ENCODE measurements at places on chromosomes 5 and 9.

- DNase-seq, result no peak
Observed at GRCh38 chr9:135029871-135030565, 57.5 kb upstream of the OLFM1 start.

GRCh38 chr5:17732351-17732923 is 98.2 kb downstream of the TAF11L14 start:
- DNase-seq, result no peak

DNA sequence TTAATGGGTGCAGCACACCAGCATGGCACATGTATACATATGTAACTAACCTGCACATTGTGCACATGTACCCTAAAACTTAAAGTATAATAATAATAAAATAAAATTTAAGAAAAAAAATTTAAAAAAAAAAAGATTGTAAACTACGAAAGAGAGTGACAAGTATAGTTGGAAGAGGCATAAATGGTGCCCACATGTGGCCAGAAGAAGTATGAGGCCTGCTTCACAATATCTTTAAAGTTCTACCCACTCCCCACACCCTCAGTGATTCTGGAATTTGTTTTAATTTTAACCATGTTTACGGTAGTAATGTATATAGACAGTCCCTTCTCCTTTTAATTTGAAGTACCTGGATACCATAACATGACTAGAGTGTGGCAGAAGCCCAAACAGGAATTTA is 172.7 kb downstream of the CHSY3 start:
- no peak for DNase-seq

DNA sequence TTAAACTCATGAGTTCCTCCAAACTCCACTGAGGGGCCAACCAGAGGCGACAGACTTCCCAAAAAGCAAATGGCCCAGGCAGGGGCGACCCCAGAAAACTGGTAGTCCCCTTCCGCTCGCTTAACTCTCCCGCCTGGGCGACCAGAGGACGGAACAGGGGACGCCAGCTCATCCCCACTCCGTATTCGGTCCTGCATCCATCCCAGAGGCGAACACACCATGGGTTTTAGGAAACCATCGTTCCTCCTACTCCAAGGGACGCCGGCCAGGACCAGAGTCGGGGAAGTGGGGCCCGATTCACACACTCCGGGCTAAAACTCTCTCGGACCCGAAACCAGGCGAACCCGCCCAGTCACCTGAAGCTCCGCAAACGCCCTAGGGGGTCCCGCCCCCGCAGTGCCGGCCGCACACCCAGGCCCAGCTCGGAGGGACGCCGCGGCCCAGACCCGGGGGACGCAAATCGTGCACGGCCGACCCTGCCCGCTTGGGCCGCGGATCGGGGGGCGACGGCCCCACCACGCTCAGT is 478 bp downstream of the TEX10 start:
- no peak for DNase-seq

- peak; percentile 32 for DNase-seq
Observed at GRCh38 chr5:93894601-93895354, 153.4 kb upstream of the POU5F2 start.

DNA sequence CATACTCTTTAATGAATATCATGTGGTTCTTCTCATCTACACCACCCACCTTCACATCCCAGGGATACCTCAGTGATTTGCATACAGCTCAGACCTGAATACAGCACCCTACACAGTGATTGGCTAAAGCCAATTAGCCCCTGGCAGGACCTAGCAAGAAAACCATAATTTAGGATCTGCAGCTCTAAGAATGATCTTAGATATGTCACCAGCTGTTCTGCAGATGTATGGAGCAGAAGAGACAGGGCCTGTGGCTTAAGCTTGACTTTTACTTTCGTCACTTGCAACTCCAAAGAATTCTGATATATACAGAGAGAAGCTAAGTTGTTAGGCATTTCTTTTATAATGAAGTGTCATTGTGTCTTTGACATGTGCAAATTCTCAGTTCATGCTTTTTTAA is 483.2 kb upstream of the C9orf72 start:
- DNase-seq, result no peak

DNA sequence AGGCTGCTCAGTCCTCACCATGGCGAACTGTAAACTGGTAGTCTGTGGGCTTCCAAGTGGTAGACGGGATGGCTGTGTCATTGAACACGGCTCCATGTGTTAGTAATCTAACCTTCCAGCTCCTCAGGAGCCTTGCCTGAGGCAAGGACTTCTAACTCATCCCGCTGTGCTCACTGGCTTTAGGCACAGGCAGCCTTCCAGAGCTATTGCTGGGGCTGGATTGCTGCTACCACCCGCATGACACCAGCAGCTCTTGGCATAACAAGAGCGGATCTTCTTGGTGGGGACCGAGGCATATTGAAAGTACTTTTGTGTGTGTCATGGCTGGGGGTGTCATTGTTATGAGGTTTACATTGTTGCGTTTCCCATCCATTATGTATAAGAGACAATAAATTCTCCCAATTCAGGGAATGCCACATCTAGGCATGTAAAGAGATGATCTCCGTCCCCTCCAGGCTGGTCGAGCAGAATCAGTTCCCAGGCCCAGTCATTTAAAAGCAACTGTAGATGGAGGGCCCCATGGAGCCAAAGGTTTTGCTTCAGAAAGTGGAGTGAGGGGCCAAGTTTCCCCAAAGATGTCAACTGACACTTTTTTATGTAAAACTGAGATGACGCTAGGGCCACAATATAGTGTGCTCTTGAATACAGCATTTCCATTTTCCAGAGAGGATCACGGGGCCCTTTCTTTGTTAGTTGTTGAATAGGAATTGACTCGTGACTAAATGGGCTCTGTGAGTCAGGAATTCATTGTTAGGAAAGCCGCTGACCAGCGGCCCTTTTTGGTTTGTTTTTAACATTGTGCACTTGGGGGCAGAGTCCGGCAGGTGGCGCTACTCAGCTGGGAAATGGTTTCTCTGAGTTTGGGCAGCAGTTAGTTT is 759.5 kb downstream of the TAF11L14 start:
- DNase-seq, result peak; percentile 37

DNA sequence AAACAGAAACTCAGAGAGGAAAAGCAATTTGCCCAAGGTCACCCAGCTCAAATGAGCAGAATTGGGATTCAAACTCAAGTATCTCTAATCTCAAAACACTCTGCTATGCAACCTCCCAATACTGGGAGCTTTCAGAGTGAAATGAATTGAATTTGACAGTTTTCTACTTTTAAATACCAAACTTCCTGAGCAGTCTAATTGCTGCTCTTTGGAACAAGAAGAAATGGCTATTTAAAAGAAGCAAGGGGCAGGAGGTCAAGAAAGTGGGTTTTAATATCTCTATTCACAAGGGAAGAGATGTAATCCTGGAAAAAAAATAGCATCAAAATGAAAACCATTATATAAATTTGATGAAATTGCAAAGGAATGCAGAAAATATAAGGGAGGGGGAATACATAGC is 142.6 kb downstream of the INSYN2B start:
- DNase-seq, result no peak

GRCh38 chr5:77560677-77561263 is 68.7 kb upstream of the WDR41 start:
- peak; percentile 38 for DNase-seq

DNA sequence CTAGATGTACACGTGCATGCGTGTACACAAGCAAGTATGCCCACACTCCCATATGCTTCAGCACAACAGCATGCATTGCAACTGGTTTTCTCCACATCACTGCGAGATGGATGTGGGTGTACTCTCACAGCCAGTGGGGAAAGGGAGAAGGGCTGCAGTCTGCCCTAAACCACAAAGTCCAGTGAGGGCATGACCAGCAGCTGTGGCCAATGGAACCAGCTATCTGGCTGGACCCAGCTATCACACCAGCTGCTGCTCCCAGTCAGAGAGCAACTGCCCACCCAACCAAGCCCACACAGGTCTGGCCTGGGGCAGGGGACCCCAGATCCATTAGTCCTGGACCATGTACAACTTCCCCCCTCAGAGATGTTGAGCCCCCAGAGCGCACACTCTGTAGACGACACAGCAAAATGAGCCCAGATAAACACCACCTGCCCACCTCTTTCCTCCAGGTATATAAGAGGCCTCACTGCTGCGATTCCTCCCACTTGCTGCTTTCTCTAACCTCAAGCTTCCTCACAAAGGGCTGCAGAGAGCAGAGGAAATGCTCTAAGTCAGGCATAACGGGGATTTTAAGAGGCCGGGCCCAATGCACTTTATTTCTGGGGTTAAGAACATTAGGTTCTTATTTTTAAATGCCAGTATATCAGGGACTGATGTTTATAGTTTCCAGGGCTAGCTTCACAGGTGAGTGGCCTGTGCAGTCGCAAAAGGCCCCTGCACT is 39.0 kb downstream of the SHB start:
- DNase-seq, result no peak

GRCh38 chr5:39700523-39700922 is 275.7 kb upstream of the DAB2 start:
- no peak for DNase-seq

DNA sequence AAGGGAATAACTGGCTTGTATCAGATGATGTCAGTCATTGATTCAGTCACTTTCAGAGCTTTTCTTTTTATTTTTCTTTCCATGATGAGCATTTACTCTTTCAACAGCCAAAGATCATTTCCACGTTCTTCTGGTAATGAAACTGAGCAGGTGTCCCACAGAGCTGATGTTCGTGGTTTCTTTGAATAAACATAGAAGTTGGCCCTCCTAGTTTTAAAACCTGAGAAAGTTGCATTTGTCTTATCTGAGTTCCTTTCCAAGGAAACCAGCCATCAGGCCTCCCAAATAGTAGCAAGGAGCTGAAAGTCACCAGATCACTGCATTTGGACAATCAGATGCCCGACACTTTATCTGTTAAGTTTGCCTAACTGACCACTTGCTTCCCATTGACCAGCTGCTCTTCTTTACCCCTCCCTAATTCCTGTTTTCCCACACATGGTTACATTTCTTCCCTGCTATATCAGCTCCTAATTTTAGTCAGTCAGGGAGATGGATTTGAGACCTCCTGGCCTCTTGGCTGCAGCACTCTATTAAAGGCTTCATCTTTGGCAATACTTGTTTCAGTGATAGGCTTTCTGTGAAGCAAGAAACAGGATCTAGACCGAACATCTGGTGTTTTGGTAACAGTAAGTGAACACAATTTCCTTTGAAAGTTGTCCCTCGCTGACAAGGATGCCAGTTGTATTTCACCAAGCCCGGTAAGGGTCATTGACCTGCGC is 420.8 kb downstream of the CHSY3 start:
- no peak for DNase-seq

- no peak for DNase-seq
Observed at GRCh38 chr9:37531699-37532098, 44.5 kb downstream of the FBXO10 start.

DNA sequence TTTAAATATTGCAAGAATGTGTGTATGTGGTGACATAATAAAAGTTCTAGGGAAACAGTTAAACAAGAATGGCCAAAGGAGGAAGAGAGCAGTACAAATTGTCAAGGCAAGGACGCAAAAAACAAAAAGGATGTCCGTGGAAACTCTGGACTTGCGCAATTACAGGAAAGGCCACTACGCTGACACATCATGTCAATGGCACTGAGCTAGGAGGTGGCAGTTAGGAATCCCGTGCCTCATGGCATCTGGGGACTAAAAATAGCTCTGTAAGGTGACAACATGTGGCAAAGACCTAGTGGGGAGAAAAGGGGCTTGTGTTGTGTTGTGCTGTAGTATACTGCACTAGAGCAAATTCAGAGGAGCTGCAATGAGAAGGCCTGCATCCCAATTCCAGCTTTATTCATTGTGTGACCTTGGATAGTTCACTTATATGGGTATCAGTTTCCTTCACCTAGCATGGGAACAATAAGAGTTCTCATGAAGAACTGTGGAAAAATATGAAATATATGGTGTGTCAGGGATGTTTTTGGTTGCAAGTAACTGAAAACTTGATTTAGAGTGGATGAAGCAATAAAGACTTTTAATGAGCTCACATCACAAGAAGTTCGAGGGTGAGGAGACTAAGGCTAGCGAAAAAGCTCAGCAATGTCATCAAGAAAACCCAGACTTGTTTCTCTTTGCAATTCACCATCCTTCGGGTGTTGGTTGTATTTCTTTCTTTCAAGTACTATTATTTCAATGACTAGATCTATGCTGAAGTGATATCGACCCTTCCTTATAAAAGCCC is 124.1 kb upstream of the STC2 start:
- DNase-seq, result no peak

GRCh38 chr5:32076699-32077695 is 97.1 kb downstream of the GOLPH3 start:
- peak; percentile 51 for DNase-seq

- DNase-seq, result peak; percentile 58
Observed at GRCh38 chr9:29212397-29213387, 1639.4 kb upstream of the C9orf72 start.

DNA sequence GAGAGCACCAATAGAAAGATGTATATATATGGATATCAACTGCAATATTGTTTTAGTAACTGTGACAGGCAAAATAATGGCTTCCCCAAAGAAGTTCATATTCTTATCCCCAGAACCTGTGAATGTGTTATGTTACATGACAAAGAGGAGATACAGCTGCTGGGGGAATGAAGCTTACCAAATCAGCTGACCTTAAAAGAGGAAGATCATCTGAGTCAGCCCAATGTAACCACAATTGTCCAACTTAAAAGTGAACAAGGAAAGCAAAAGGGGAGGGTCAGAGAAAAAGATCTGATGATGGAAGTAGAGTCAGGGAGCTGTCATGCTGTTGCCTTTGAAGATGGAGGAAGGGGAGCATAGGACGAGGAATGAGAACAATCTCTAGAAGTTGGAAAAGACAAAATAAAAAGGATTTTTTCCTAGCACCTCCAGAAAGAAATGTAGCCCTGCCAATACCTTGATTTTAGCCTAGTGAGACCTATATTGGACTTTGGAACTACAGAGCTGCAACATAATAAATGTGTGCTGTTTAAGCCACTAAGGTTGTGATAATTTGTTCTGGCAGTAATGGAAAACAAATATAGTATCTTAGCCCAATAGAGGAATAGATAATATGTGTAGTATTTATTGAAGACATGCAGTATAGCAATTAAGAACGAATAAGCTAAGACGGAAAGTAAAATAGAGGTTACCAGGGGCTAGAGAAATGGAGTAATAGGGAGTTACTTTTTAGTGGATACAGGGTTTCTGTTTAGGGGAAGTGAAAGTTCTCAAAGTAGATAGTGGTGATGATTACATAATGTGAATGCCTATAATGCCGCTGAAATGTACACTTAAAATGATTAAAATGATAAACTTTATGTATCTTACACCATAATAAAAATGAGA is 115.9 kb downstream of the PIK3R1 start:
- no peak for DNase-seq

- no peak for DNase-seq
Observed at GRCh38 chr5:135576075-135576599, 2.7 kb downstream of the CXCL14 start.

DNA sequence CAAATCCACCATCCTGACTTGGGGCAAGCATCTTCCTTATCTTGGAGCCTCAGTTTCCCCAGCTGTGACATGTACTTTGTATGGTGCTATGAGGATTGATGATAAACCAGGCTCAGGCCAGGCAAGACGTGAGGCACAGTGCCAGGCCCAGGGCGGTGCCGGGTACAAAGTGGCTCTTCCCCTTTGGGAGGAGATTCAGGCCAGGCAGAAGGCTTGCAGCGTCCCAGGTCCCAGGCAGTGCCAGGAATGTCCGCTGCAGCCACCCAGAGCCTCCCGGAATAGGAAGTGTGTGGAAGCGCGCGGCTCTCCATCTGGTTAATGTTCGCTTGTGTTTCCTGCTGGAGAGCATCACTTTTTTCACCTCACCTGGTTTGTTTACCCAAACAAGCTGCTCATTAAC is 12.6 kb upstream of the DENND1A start:
- no peak for DNase-seq

Measured in NCI-H1694 treated with DMSO at 0.1 percent for 48 hours (cell line).